ENCODE measurements at places on chromosomes 2 and 18.

GRCh38 chr2:95012881-95013550 lies 12.5 kb upstream of the MAL start:
- no peak for DNase-seq

- DNase-seq = no peak
These were observed 9.7 kb downstream of the ERFE start for GRCh38 chr2:238168196-238169047.

DNA sequence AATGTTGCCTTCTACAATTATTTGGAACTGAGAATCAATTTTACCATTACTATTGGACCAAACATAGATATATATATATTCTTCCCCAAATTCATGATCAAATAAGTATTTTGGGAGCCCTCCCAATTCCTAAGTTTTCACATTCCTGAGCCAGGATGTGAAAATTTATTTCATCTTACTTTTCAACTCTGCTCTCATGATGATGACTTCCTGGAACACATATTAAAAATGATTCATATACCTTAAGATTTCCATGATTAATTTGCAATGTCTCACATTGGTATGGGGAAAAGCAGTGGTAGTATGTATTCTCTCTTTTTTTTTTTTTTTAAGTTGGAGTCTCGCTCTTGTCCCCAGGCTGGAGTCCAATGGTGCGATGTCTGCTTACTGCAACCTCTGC lies 596.1 kb upstream of the ZEB2 start:
- no peak for DNase-seq

GRCh38 chr2:235543128-235543750 lies 49.4 kb downstream of the AGAP1 start:
- no peak for DNase-seq

- DNase-seq = no peak
These were observed 73.2 kb downstream of the MBP start for GRCh38 chr18:77059294-77059916.

DNA sequence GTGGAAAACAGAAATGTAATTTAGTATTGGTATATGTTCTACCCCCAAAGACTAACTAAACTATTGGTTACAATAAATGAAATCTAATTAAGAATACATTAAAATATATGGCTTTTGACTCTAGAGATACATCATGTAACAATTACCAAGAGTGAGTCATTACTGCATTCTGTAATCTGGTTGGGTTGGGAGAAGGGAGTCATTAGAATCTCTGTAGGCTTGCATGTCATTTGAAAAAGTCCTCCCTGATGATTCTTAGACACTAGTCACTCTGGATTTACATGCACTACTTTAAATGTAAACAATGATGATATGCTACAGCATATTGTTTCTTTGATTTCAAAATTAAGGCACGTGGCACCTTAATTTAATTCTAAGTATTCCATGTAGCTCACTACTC lies 293.4 kb upstream of the CHST9 start:
- DNase-seq = no peak

DNA sequence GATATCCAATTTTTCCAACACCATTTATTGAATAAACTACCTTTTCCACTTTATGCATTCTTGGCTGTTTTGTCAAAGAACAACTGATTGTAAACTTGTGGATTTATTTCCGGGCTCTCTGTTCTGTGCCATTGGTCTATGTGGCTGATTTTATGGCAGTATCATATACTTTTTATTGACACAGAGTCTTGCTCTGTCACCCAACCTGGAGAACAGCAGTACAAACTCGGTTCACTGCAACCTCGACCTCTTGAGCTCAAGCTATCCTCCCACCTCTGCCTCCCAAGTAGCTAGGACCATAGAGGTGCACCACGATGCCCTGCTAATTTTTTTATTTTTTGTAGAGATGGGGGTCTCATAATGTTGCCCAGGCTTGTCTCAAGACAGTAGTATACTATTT lies 6.7 kb upstream of the GALNT5 start:
- DNase-seq = no peak

DNA sequence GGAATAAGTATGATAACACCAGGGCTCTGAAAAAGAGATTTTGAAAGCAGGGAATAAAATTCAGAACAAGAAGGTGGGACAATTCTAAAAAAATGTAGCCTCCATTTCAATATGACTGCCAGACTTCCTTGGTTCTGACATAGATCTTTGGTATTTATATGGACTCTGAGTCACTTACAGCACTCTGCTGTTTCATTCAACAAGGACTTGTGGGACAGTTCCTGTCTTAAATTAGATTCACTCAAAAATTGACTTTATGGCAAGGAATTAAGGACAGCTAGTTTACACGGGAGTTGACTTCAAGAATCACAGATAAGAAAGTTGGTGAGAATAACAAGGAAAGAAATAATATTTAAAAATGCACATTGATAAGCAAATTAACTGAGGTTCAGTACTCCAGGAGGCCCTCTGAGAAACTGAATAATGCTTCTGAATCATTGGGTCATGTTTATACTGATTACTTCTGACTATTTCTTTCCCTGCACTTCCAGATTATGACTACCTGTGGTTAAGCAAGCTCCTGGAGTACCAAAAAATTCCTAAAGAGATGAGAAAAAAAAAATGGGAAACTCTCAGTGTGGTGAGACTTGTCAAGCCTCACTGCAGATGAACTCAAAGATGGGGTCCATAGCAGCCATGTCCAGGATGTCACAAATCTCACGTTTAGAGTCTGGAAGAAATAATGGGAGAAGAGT lies 828.3 kb upstream of the PIK3C3 start:
- DNase-seq = no peak

GRCh38 chr2:122138561-122138960 lies 383.1 kb downstream of the TSN start:
- no peak for DNase-seq

Measured in activated CD8-positive, alpha-beta memory T cell treated with anti-CD3 and anti-CD28 coated beads, Interleukin-2, amount 50 U/mL, for 48 hours (primary cell).